ENCODE measurements at places on chromosomes 5 and 9.

DNA sequence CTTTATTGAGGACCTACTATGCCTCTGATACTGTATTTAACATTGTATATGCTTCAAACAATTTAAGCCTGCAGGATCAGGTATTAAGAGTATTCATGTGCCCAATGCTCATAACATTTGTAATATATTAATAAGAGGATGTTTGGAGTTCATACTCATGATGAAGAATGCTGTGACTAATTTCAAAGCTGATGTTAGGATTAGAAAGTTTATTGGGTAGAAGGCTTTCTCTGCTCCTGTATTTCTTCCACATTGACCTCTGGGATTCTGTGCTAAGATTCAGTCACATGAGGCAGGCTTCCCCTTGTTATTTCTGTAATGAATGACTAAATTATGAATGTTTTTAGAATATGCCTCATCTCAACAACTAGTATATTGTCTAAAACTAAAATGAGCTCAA lies 456.4 kb downstream of the NFIB start:
- no peak for DNase-seq

GRCh38 chr5:41921166-41921565 lies 3.9 kb upstream of the FBXO4 start:
- no peak for DNase-seq

- DNase-seq, result no peak
Measured at GRCh38 chr9:98707166-98708102, 1.3 kb downstream of the GABBR2 start.

- no peak for DNase-seq
Measured at GRCh38 chr5:154202379-154203260, 12.1 kb downstream of the GALNT10 start.

GRCh38 chr5:76688836-76689235 lies 27.1 kb upstream of the F2R start:
- no peak for DNase-seq

DNA sequence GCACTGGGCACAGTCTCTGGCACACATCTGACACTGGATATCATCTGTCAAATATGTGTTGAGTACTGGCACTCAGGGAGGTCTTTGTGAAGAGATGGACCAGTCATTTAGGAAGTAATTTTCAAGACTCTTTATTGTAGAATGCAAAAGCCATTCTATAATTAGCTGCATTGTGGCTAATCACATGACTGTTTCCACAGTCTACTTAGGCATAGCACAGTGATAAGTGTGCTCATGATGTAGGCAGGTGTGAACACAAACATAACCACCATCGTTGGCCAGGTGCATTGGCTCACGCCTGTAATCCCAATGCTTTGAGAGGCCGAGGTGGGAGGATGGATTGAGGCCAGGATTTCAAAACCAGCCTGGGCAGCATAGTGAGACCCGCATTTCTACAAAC lies 62.2 kb downstream of the CFAP77 start:
- DNase-seq, result no peak

DNA sequence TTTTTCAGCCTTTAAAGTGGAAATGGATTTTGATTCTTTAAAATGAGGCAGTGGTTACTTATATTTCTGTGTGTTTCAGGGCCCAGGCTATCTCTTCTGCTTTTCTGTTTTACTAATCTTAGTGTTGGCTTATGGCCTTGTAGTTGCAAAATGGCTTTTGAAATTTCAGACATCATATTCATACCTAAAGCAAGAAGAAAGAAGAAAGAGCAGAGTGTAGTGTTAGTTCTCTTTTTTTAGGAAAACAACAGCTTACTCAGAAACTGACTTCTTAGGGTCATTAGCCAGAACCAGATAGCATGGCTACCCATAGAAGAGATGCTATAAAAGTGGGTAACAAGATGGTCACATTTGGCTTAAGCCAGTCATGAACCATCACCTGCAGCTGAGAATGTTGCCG lies 20.9 kb downstream of the ZBED3 start:
- DNase-seq, result no peak

DNA sequence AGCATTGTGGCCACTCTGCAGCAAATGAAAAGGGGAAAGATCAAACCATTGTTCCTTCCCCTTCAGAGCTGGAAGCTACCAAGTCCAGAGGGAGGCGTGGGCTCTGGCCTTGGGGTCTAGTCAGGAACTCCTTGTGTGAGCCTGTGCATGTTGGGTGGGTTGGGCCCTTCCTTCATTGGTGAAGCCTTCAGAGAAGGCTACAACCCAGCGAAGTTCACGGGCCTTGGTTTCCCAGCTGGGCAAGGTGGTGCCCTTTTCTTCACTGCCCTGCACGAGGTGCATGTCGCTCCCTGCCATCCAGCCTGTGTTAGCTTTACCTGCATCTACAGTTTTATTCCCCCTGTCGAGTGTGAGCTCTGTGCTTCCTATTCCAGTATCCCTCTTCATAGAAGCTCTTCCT lies 84.7 kb downstream of the ZNF618 start:
- DNase-seq, result no peak

GRCh38 chr9:136235709-136236455 lies 9.7 kb downstream of the QSOX2 start:
- DNase-seq, result no peak

Data from stimulated activated CD8-positive, alpha-beta memory T cell treated with anti-CD3 and anti-CD28 coated beads, Interleukin-4, amount 100 ng/mL, for 1 hour (primary cell).